ENCODE measurements at places on chromosomes 2 and 18. TPM values are rescaled to one million over a fixed set of nuclear protein-coding genes. Genes with fewer than 3 reads are reported as not detected.

DNA sequence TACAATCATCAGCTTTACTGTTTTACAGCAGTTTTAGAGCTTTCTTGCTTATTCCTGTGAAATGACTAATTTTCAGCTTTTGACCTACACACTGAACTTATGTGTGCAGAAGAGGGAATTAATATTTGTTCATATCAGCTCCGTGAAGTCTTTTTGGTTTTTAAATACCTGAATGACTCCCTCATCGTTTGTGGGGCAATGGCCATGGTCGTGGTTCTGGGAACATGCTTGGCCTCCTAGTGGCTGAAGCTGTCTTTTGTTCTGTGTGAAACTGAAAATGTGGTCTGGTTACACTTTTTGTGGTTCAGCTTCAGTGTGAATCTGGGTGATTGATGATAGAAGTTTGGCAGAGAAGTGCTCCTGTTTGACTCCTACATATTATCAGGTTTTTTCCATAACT lies 408.1 kb downstream of the THSD7B start:
- DNase-seq = no peak
- H3K36me3 ChIP-seq = no peaks in the 10 kb centered on the region
- no peak overlapping the region for H3K4me3 ChIP-seq
- H3K27me3 ChIP-seq = no peaks in the 10 kb centered on the region
- no peak overlapping the region for H3K27ac ChIP-seq

DNA sequence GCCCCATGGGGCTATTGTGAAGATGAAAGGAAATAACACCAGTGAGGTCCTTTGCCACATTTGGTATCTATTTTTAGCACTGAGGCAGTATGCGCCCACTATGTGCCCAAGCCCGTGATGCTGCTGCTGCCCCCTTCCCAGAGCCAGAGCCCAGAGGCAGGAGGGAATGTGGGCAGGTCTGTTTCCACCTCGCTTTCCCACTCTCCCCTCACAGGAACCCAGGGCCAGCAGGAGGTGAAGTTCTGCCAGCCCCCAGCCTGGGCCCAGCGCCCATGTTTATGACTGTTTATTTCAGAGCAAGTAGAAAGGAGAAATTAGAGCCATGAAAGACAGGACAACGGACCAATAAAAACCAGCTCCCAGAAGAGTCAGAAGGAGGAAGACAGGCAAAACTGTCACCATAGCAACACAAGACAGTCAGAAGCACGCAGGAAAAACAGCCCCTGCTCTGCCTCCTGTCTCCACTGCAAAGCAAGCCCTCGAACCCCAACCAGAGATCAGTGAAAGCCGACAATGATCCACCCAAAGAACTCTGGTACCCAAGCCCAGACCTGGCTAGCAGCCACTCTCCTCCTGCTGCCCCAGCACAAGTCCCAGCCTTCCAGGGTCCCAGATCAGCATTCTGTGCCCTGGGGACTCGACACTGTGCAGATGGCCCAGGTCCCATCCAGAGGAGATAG lies 1.4 kb downstream of the CYRIA start:
- DNase-seq = no peak
- H3K36me3 ChIP-seq = no peaks in the 10 kb centered on the region
- H3K27me3 ChIP-seq = peaks cover 42% of the 10 kb centered on the region
- H3K4me1 ChIP-seq = peaks cover 14% of the 10 kb centered on the region

The RGPD3 gene
- 0.20 TPM for total RNA-seq

DNA sequence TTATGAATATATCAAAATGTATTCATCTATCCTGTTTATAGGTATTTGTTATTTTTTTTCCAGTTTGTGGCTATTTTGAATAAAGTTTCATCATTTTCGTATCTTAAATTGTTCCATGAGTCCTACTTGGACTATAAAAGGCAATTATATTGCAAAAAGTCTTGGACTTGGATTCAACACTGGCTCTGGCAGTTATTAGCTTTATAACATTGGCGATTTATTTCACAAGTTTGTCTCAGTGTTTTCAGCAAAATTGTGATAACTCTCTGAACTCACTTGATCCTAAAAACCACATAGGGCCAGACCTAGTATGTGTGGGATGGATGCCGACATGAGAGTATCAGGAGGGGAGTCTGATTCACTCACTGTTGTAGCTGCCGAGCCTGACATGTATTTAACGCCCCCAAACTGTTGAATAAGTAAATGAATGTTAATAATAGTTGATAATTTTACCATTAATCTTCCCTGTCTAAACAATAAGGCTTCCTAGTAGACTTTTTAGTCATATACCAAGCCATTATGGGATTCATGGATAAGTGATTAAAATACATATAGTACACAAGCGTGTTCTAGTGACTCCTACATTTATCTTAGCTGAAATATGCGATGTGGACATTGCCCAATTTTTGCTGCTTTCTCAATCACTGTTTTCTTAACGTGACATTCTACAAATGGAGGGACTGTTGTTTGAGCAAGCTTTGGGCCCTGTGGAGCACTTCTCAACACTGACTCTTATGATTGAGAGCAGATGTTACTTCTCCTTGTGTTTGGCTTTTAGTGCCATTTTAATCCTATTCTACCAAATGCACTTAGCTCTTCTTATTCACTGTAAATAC lies 907.6 kb downstream of the EPHA4 start:
- no peaks in the 10 kb centered on the region for H3K27me3 ChIP-seq
- no peak overlapping the region for H3K4me3 ChIP-seq
- H3K27ac ChIP-seq = no peak overlapping the region
- DNase-seq = no peak

GRCh38 chr2:113834051-113834730 lies 55.7 kb upstream of the ACTR3 start:
- H3K27me3 ChIP-seq = no peaks in the 10 kb centered on the region
- DNase-seq = no peak
- no peak overlapping the region for H3K4me3 ChIP-seq
- no peaks in the 10 kb centered on the region for H3K36me3 ChIP-seq
- H3K4me1 ChIP-seq = no peaks in the 10 kb centered on the region

The CABLES1 gene
- total RNA-seq = 1.8 TPM

GRCh38 chr2:161031511-161031910 lies 128.7 kb upstream of the TANK start:
- H3K4me3 ChIP-seq = no peak overlapping the region
- no peak overlapping the region for H3K27ac ChIP-seq
- peaks cover 5% of the 10 kb centered on the region for H3K4me1 ChIP-seq
- DNase-seq = no peak
- H3K36me3 ChIP-seq = no peaks in the 10 kb centered on the region

The TRIM43 gene
- total RNA-seq = not detected

The CXCR2 gene
- total RNA-seq = 0.27 TPM

Measured in activated CD8-positive, alpha-beta T cell treated with anti-CD3 and anti-CD28 coated beads for 36 hours (primary cell).